ENCODE measurements at places on chromosomes 7 and 10. TPM values are rescaled to one million over a fixed set of nuclear protein-coding genes. Genes with fewer than 3 reads are reported as not detected.

PRKG1 gene
- total RNA-seq = 0.81 TPM

DNA sequence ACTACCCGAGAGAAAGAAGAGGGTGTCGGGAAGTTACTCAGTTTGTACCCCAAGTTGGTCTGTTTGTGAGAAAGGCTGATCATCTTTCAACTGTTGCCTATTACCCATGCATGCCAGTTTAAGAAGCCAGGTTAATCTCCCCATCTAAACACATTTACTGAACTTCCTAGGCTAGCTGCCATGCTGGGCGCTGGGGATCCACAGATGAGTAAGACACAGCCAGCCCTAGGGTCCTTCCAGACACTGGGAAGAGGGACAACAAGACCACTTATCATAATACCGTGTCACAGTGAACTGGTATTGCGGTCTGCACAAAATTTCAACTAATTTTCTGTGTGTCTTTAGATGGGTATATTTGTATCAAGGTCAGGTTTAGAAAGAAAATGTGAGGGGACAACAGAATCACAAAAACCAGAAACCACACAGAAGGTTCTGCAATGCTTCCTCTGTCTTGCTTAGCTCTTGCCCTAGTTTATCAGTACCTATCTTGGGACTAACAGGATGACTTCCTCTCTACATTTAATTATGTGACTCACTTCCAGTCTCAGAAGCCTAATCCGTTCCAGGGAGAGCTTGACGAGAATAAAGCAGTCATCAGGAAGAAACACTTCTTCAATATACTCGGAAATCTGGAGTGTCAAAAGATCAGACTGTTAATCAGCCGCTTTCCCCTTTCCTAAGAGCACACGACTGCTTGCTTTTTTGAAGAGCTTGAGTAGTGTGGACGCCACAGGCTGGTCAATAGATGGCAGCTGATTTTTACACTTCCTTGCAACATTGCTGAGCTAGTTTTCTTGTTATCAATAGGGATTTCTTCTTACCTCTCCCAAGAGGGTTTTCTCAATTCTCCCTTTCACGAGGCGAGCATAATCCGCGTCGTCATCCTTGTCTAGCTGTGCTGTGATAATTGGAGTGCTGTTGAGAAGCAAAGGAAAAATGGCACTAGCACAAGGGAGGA is 45.7 kb downstream of the POLR3A start:
- peak; percentile 53 for DNase-seq

GRCh38 chr7:106049139-106049752 is 62.9 kb downstream of the SYPL1 start:
- no peak for DNase-seq

DNA sequence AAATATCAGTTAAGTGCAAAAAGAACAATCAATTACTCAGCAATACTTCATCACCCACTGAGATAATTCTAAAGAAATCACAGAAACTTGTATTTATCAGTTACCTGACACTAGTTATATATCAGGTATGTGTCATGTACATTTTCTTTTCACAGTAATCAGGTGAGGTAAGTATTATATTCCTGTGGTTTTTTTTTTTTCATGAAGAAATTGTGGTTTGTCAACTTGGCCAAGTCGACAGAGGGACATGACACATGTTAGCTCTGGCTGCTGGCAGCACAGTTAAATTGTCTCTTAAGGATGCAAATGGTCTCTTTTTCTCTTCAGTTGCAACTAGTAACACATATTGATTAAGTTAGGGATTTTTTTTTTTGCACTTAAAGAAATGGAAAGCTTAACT is 13.7 kb upstream of the GPR141 start:
- DNase-seq = no peak

NEUROD6 gene
- not detected for total RNA-seq

CHCHD3 gene
- total RNA-seq = 130 TPM

ZNF775 gene
- 4.4 TPM for total RNA-seq

- DNase-seq = no peak
Observed at GRCh38 chr7:105932835-105933477, 30.1 kb upstream of the CDHR3 start.

NUDT13 gene
- total RNA-seq = 6.3 TPM

DNA sequence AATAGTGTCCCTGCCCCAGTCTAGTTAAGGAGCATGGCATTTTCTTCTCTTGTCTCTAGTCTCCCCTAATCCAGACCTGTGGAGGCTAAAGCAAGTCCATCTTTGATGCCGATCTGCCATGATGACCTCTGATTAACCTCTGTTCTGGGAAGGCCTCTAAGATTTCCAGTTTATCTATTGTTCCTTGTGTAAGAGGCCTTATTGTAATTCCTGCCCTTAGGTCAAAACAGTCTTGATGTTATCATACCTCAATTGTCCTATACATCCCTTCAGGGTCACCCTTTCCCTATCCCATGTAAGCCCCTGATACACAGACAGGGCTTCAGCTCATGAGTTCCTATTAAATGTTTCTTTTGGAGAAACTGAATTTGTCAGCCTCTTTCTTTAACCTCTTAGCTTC is 4.9 kb upstream of the ZMIZ2 start:
- DNase-seq = no peak

- no peak for DNase-seq
Observed at GRCh38 chr7:26553128-26553527, 261.5 kb downstream of the SNX10 start.

DNA sequence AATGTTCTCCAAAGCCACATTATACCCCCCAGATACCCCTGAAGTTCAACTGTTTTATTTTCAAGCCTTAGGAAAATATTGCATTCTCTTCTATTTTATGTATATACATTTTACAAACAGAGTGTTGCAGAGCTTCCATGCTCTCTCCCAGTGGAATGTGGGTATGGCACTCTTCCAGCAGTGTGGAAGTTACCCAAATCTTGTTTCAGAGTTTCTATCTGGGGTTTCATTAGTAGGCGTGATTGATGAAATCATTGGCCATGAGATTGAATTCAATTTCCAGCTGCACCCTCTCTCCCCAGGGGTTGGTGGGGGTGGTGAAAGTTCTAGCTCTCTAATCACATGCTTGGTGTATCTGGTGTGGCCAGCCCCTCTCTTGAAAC is 350.4 kb downstream of the RPS24 start:
- no peak for DNase-seq

DNA sequence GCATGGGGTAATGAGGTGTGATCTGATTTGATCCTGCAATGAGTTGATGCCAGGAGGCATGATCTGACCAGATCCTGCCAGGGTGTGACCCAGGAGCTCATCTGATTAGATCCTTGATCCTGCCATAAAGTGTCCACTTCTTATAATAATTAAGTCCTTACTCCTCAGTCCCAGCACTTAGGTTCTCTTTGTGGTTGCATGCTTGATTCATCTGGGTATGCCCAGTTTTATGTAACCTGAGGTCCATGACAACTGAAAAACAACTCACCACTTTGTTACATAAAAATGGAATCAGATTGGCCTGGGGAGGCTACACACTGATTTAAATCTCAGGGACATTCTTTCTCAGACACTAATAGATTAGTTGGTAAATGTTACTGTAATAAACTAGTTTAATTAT is 19.1 kb downstream of the ACADSB start:
- DNase-seq = no peak

TMEM26 gene
- total RNA-seq = not detected

GRCh38 chr7:126487728-126488442 is 764.9 kb downstream of the GRM8 start:
- DNase-seq = no peak

BPGM gene
- total RNA-seq = 21.4 TPM

DNA sequence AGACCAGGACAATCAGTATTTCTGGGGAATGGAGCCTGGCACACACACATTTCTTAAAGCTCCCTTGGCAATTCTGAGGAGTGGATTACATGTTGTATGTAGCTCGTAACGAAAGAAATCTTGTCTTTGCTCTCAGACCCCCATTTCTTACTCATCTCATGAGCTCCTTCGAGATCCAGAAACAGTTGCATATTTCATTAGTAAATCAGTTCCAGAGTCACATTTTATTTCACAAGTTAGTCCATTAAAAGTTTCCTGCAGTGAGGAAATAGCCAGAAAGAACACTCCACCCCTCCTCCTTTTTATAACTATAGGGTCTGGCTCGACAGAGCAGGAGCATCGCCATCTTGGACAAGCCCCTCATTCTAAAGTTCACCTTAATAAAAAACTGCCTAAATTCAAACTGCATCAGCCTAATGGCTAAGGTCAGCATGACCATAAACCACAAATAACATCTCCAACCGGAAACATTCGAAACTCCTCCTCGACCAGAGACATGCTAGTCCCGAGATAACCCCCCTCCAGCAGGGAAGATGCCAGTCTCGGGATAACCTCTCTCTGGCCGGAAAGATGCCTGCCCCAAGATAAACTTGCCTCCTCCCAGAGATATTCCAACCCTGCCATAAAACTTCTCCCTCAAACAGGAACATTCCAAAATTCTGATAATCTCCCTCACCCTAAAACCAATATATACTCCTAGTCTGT is 7.4 kb downstream of the EGFR start:
- DNase-seq = no peak

- DNase-seq = no peak
Observed at GRCh38 chr7:149708026-149708425, 65.4 kb downstream of the ZNF467 start.

- DNase-seq = no peak
Observed at GRCh38 chr10:122173766-122174435, 97.2 kb upstream of the BTBD16 start.

DNA sequence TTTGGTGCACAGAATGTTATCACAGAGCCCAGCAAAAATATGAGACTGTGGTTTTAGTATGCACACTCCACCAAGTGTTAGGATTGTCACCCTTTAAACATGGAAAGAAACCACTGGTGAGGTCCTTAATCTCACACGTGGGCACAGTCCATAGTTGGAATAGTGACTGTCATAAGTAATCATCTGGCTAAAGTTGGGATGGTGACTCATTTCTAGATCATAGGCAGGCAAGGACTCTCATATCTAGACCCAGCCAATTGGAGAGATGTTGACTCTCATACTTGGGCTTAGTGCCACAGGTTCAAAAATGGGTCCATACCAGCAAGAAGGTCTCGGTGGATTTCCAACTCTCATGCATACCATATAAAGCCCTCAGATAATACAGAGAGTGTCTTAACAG is 39.6 kb upstream of the ZNF680 start:
- no peak for DNase-seq

- no peak for DNase-seq
Observed at GRCh38 chr7:30034501-30034900, 6.3 kb downstream of the PLEKHA8 start.

OR2A1 gene
- not detected for total RNA-seq

GRCh38 chr10:119806334-119807130 is 66.1 kb downstream of the MCMBP start:
- no peak for DNase-seq

DNA sequence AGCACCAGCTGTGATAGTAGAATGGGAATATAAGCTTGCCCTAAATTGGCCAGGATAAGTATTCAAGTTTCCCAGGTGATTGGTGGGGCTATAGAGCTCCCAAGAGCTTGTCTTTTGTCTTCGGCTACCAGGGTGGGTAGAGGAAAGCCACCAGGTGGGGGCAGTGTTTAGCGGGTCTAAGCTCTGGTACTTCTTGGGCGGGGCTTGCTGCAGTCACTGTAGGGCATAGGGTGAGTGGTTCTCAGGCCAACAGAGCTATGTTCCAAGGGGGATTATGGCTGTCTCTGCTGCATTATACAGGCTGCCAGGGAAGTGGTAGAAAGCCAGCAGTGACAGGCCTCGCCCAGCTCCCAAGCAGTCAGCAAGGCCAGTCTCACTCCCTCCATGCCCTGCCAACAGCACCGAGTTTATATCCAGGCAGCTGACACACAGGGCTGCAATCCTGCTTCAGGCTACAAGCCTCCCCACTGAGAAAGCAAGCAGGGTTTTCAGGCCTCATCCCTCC is 110.7 kb downstream of the ZNF467 start:
- DNase-seq = peak; percentile 76

DNA sequence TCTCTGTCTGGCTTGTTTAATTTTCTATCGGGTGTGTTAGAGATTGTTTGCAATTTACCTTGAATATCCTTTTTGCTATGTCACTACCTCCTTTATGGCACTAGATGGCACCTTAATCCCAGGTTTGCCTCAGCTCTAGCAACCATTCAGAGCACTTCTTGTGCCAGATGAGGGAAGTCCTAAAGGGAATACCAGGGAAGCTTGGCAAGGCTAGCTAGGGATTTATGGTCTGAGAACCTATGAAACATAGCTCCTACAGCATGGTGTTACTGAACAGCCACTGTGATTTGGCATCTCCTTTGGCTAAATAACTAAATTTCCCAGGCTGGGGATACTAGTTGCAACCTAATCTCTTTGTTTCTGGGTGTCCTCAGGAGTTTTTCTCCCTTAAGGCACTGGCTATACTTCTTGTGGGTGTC is 69.0 kb upstream of the VOPP1 start:
- peak; percentile 33 for DNase-seq

PFKFB3 gene
- 15.0 TPM for total RNA-seq

GIMAP5 gene
- not detected for total RNA-seq

GRCh38 chr10:29174389-29174788 is 114.5 kb upstream of the LYZL1 start:
- DNase-seq = no peak

- DNase-seq = peak; percentile 63
Observed at GRCh38 chr10:30553018-30553625, 76.4 kb downstream of the LYZL2 start.

DNA sequence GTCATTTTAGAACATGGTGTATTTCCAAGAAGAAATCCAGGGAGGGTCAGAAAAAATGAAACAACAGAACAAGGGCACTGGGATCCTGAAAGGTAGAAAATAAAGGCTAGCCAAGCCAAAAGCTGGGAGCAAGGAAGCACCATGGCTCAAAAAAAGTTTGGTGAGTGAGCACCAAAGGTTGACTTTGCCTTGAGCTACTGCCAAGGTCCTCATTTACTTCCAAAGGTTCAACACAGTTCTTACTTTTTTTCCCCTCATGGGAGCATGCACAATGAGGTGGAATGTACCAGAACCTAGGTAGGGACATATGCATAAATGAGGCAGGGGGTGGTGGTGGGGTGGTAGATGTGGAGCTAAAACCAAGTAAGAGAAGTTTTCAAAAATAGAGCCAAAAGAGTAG is 182.8 kb downstream of the CPEB3 start:
- DNase-seq = no peak

Data from NCI-H460 (cell line).